ENCODE measurements at places on chromosomes 11 and 22.

DNA sequence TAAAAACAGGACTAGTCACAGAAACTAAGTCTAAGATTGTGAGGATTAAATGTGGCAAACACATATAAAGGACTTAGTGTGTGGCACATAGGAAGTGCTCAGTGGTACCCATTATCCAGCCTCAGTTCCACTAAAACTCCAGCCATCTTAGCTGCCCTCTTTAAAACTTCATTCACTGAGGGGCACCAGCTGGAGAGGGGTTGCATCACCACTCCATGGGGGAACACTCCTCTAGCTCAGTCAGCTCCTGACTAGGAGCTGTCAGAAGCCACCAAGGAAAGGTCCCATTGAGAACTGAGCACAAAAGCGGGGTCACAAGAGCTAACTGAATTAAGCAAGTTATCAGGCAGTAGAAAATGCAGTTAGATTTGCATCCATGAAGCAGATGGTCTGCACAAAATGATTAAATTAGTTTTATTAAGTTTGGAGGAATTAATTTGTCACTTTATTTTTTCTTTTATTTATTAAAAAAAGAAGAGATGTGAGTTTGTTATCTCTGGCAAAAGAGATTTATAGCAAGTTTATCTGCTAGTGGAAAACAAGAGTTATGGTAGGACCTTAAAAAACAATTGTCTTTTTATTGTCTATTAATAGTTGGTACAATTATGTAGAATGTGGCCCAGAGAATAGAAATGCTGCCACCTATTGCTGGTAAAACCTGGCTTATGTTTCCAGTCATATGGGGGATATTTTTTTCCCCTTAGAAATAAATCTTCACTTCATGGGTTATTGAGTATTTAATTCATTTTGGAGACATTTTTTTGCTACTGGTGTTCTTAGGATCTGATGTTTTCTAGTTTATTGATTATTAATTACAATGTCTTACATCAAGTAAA, 95.7 kb downstream of the NAV2 start:
- DNase-seq = no peak

DNA sequence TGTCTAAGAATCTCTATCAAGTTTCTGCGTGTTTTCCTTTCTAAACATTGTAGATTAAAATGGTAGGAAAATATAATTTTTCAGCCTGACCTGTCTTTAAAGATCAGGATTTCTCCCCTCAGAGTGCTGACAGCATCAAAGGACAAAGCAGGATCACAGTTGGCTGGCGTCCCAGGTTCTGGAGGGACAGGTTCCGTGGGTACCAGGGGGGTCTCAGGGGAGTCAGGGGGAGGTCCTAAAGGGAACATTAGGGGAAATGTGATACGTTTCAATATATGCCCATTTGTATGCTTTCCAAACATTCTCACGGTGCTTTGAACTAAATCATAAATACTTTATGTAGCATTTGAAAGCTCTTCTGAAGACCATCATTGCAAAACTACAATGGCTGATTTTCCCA, 3.4 kb downstream of the MMP3 start:
- DNase-seq = no peak

DNA sequence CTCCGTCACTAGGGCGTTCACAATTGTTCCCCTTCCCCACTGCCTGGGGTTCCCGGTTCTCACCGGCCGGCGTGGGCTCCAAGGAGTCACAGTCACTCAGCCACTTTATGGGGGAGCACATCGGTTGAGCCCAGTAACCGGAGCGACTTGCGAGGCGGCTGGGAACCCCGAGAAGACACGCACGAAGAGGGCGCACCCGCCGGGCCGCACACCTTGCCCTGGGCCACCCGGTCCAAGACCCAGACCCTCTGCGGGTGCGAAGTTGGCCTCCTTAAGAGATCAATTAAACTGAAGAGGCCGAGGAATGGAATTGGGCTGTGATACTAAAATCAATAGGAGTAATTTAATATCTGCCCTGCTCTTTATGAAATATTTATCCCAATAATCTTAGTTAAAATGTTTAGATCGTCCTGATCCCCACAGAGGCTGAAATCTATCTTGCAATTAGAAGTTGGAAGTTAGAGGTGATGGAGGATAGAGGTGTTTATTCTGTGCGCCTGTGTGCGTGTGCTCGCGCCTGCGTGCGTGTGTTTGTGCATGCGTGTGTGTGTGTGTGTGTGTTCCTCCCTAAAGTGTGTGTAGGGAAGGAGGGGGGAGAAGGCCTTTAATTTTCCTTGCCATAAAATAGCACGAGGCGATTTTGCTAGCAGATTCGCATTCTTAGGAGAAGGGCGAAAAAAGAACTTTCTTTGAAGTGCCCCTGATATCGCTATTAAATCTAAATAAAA, 954 bp upstream of the MN1 start:
- no peak for DNase-seq

- no peak for DNase-seq
Measured at GRCh38 chr11:78269806-78270205, 81.1 kb downstream of the USP35 start.

DNA sequence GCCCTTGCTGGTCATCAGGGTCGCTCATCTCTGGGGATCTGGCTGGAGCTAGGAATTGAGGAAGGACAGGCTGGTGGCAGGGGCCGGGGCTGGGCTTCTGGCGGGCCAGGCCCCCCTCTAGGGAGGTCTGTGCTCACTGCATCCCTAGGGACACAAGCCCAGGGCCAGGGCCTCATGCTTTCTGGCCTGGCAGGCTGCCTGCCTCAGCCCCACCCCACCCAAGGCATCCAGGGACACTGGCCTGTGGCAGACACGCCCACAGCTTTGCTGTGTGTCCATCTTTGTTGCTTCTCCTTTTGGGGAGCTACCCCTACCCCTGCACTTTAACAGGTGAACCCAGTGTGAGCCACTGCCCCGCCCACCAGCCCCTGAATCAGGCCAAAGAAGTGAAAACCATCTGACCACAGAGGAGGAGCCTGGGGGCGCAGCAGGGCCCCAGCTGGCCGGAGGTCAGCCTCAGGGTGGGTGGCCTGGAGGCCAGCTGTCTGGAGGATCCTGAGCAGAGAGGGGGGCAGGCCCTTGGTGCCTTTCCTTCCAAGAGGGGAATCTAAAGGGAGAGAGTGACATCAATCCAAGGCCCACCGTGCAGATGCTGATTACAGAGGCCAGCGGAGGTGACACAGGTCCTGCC, 26.8 kb upstream of the CELSR1 start:
- DNase-seq = no peak

DNA sequence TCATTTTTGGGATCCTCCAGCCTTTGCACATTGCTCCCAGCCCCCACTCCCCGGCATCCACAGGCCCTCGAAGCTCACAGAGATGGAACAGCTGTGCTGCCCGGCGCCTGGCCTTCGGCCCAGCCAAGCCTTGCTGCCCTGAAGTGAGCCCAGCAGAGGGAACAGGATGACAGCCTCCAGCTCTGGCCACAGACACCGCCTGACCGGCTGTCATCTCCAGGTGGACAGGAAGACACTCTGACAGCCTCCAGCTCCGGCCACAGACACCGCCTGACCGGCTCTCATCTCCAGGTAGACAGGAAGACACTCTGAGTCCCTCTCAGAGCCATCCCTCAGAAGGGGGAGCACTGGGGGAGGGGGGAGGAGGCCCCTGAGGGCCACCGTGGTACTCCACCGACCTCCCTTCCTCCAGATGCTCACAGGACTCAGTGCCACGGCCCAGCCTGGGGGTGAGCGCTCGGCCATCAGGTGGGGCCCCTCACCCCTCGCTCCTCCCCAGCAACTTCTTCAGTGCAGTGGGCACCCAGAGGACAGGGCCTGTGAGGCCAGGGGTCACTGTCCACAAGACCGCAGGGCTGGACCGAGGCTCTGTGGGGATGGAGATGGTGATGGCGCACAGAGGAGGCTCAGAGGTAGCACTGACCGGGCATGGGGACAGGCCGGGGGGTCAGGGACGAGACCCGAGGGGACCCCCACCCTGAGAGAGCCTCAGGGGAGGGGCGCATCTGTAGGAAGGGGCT, 58.6 kb downstream of the BRD1 start:
- no peak for DNase-seq

- DNase-seq = no peak
Measured at GRCh38 chr22:28909375-28909774, 26.0 kb downstream of the ZNRF3 start.

- no peak for DNase-seq
Measured at GRCh38 chr22:40224702-40225101, 47.0 kb downstream of the TNRC6B start.

- no peak for DNase-seq
Measured at GRCh38 chr22:43501878-43502277, 90.1 kb downstream of the MPPED1 start.

DNA sequence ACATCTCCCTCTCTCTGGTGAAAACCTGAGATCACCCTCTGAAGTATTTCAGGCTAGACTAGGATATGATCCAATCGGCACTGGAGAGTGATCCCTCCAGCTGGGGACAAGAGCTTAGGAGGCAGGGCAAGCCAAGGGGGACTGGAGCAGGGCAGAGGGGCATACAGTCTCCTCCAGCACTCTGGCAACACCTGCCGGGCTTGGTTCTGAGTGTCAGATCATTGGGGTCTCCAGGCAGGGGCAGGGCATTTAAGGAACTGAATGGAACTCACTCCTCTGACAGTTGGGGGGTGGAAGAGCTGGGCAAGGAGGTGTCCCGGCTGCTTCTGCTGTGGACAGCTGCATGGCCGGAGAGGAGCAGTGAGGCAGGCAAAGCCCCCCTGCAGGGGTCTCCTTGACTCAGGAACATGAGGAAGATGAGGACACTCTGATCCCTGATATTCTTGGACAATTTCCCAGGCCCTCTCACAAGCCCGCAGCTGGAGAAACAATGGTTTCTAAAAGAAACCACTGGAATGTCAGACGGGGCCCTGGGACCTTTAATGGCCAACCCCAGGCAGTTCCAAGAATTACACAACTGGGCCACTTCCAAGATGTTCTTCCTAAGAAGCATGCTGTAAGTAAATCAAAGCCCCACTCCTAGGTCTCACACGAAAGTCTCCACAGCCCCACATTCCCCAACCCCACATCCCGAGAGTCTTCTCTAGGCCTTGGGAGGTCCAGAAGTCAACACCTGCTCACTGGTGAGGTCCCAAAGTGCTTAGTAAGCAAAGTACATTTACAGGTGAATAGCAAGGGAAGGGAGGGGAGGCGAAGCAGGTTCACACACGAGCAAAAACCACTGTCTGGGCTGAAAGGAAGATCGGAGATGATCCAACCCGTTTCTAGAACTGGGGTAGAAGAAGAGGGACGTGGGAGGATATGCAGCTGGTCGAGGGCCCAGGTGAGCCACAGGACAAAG, 1.2 kb upstream of the CCDC86 start:
- no peak for DNase-seq

DNA sequence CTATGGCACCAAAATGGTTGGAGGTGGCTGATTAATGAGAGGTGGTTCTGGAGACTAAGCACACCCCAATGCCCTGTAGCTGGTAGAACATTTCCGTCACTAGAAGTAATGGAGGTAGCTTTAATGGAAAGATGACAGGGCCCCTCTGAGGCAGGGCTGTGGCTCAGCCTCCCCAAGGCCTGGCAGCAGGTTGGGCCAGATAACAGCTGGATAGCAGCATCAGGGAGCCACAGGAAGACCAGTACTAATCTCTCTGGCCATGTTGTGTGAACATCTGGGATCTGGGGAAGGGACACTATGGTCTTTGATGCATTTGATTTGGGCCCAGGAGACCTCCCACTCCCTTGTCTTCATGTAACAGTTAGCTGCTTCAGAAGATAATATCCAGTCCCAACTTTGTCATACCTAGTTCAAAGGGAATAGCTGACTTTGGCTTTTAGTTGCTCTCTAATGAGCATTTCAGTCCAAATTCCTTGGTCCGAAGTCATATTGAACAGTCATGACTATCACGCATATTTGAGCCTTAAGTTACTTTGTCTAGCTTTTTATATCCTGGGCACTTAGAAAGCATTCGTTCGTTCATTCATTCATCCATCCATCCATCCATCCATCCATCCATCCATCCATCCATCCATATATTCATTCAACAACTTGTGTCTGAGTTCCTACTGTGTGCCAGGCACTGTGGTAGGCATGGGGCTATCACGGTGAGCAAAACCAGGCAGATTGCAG, 53.0 kb upstream of the LMO2 start:
- no peak for DNase-seq

DNA sequence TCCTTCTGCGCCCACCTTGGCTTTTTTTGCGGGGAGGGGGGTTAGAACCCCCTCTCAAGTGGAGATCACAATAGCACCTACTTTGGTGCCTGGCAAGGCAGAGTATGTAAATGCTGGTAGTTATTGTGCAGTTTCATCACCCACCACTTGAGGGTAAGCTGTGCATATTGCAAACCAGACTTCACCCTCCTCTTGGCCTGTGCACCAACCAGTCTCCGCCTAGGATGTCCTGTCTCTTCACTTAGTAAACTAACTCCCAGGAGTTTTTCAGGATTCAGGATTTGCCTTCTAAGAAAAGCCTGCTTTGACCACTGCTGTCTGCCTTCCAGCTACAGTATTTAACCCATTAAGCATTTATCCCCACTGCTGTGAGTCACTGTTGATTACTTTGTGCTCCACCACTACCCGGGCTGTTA, 2.0 kb upstream of the UBXN1 start:
- peak; percentile 42 for DNase-seq

- no peak for DNase-seq
Measured at GRCh38 chr11:95135880-95136279, 46.2 kb downstream of the ENDOD1 start.

- no peak for DNase-seq
Measured at GRCh38 chr11:8820401-8820800, 90.6 kb upstream of the AKIP1 start.

GRCh38 chr22:40898850-40899357, 37.0 kb upstream of the DNAJB7 start:
- peak; percentile 12 for DNase-seq

DNA sequence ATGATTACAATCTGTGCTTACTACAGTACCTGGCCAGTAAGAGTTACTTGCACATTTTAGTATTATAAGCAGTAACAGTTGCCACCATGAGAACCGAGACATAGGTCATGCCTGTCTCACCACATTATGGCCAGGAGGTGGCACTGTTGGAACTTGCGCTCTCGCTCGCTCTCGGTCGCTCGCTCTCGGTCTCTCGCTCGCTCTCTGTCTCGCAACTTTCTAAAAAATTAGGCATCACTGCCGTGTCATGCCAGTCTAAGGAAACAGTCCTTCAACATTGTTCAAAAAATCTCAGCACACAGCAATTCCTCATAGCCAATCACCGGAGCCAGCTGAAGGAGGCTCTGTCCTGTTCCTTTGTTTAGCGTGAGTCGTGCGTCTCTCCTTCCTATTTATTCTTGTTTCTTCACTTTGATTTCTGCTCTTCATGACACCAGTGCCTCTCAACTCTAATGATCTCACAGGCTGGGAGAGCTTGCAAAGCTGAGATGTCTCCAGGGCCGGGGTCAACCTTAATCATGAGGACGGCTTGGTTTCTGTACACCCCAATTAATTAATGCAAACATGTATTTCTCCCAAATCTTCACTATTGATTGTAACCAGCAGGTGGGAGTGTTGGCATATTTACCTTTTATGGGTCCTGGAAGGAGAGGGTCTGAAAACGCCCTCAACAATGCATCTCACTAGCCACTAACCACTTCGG, 6.3 kb upstream of the ADAMTS8 start:
- peak; percentile 60 for DNase-seq

- peak; percentile 53 for DNase-seq
Measured at GRCh38 chr11:65213322-65214211, 31.8 kb downstream of the CAPN1 start.

DNA sequence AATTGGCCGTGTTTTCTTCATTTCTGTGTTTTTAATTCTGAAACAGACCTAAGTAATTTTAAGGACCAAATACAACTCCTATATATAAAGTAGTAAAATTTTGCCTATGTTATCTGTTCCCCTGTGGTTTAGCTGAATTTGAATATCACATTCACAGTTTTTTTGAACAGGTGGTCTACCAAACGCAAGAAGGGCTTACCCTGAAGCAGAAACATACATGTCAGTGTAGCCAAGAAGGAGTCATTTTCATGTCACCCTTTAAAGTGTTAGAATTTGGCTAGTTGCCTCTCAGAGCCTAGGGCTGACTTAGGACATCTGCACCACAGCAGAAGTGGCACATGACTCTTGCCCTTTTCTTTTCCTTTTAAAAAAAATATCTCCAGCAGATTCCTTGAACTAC, 34.3 kb downstream of the MYBPC3 start:
- DNase-seq = no peak
